ENCODE measurements at places on chromosomes 2 and 18.

- no peak for DNase-seq
Observed at GRCh38 chr2:99139003-99139402, 2.5 kb upstream of the C2orf15 start.

DNA sequence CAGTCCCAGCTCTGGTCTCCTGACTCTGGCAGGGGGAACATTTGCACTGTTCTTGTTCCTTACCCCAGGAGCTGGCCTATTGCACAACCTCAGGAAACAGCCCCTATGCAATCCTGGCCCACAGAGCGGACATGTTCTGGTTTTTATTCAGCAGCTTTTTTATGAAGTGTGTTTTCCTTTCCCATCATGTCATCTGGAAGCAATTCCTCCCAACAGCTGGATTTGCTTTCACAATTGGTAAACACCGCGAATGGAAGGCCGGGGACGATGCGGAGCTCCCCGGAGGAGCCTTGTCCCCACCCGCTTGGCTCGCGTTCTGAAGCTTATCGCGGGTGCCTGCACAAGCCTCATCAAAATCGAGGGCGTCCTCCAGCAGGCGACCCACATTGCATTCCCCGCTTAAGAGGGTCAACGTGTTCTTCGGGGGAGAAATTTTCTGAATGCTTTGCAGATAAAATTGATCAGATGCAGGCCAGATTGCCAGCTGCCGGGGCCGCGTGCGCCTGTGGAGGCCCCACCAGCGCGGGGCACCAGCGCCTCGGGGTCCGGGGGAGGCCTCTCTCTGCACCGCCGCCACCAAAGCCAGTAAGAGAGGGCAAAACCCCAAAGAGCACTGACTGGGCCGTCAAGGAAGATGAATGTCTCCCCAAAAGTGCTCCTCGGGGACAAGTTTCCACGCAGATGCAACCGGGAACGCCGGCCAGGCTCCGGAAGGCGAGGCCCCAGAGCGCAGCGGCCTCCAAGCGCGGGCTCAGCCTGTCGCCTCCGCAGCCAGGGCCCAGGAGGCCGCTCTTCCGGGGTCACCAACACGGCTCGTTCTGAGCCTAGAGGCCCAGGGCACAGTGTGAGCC is 60.3 kb upstream of the SP3 start:
- no peak for DNase-seq

DNA sequence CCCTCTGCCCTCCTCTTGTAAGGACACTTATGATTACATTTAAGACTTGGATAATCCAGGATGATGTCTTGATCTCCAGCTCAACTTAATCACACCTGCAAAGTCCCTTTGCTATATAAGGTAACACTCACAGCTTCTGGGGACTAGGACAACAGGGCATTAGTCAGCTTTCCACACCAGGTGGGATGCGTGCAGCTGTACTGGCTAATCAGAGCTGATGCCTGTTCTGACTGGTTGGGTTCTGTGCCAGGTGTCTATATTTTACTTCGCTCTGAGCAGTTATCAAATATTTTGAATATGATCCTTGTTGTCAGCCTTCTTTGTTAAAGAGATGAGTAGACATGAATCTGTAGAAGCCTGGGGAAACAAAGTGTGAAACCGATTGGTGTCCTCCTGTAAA is 115.5 kb upstream of the ATP8B1 start:
- no peak for DNase-seq

GRCh38 chr2:120439067-120439368 is 93.1 kb downstream of the INHBB start:
- DNase-seq, result no peak

GRCh38 chr18:23115683-23116096 is 19.6 kb upstream of the CABLES1 start:
- no peak for DNase-seq

DNA sequence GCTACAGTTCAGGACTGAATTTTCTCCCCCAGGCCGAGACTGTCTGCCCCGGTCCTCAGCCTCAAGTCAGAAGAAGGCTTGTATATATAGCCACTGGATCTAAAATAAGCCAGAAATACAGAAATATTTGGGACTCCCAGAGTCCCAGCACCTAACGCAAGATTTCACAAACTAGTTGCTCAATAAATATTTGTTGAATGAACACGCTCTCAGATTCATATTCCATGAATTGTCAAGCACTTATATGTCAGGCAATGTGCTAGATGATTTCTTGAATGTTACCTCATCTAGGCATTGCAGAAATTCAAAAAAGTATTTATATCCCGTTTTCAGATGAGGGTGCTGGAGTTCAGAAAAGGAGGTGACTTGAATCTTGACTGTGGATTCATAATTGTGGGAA is 163.7 kb upstream of the KLHL29 start:
- DNase-seq, result no peak

DNA sequence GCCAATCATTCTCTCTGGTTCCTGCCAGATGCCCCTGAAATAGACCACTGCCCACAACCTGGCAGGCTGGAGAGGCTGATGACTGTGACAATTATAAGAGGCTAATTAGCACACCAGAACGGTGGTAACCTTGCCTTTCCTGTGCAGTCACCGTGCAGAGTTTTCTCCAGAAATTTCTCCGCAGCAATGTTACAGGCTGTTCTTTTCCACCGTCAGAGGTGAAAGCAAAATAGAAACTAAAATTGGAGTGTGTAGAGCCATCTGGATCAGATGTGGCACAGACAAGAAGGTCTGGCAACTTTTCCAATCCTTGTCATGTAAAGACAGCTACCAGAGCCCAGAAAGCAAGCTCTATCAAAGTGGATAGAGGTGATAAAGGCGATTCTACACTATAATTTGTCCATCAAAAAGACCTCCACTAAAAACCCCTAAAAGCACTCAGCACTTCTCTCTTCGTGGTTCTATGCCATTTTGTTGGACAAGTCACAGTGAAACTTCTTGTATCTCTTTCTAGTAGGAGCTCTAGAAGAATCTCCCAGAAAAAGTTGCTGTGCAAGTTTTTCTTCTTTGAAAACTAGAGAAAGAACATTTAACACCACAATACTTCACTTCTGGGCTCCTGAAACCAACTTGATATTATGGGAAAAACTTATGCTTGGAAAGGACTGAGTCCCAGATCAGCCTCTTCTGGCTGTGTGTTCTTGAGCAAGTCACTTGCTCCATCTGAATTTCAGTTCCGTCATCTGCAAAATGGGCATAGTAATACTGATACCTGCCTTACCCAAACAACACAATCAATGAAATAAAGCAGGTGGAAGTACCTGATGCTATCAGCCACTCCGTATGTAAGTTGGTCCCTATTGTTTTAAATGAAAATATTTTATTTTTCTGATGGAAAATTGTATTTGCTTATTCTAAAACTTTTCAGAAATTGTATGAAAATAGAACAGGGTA is 295.6 kb upstream of the DLGAP1 start:
- DNase-seq, result no peak

DNA sequence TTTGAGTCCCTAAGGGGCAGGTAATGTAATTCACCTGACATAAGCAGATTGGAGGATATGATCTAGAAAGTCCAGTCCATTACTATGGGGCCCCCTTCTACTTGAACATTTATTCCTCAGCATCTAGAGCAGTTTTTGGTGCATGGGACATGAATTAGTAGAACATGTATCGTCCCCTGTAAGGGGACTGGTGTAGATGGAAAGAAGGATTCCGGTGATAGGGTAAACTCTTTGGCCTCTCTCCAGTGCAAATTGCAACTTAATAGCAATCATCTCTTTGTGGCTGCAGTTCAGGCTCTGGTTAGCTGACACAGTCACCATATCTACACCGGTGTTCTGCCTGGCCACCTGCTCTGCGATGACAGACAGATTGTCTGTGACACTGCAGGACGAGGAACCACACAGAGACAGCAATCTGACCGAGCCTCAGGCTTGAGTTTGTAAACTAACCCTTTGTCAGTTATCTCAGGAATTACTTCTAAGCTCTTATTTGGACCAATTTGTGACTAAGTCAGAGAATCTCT is 6.4 kb upstream of the SLC8A1 start:
- DNase-seq, result no peak

GRCh38 chr2:157858846-157859245 is 17.3 kb downstream of the ACVR1 start:
- DNase-seq, result no peak

DNA sequence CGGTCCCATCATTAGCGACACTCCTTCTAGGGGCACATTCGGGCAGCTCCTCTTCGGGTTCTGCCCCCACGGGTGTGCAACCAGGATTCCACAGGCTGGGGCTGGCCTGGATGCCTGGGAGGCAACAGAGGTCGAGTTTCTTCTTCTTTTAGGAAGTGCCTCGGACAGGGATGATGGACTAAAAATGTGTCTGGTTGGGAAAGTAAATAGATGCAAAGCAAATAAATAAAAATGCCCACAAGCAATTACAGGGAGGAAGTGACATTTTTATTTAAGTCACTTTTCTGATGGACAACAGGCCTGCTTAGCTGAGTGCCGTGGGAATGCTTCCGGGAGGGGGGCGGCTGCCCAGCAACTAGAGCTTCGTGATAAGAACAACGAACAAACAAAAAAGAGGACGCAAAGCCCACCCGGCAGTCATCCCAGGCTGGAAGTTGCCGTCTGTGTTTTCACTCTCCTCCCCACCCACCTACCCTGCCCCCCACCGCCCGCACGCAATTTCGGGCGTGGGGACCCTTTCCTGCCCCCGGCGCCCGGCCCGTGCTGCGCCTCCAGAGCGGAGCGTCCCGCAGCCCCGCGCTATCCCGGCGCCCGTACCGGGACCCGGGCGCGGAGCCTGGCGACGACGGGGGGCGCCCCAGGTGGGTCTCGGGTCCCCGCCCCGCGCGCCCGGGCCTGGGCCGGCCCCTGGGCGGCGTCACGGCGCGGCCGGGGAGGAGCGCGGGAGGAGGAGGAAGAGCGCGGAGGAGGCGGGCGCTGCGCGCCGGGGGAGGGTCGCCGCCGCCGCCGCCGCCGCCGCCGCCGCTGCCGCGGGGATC is 412 bp upstream of the NCK2 start:
- DNase-seq, result peak; percentile 68

DNA sequence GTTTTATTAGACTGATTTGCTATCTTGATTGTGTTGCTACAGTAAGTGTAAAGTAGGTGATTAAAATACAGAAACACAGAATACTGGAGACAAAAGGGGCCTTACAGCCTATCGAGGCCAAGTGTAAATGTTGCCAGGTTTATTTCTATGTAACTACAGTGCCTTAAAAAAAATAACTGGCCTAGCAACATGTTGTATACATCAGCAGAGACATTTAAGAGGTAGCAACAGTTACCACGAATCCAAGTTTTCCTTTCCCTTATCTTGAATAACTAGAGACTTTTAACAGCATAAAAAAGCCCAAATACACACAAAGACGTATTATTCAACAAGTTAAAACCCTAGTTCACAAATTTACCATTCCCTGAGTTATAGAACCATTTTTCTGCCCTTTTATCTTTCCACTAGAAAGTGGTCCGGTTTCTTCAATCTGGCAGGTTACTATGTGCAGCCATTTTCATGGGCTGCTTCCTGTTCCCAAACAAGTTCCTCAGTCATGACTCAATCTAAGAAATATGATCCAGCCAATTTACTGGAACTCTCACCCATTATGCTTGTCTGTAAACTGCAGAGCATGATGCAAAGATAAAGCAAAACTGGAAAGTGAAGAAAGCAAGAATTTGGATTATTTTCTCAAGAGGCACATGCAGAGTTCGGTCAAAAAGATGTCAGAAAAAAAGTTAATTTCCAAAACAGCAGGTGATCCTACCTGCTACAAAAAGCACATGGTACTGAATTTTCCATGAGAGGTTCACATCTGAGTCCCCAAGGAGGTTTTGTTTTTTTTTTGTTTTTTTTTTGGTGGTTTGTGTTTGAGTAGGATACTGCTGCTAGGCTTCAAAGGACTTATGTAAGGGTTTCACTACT is 22.2 kb downstream of the NFE2L2 start:
- DNase-seq, result no peak

DNA sequence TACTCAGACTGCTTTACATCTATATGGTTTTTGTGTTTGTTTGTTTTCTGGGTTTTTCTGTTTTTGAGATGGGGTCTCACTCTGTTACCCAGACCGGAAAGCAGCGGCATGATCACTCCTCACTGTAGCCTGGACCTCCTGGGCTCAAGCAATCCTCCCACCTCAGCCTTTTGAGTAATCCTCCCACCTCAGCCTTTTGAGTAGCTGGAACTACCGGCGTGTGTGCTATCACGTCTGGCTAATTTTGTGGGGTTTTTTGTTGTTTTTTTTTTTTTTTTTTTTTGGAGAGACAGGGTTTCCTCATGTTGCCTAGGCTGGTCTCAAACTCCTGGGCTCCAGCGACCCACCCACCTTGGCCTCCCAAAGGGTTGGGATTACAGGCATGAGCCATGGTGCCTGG is 9.1 kb downstream of the MAP3K2 start:
- no peak for DNase-seq

GRCh38 chr2:223058952-223059716 is 7.1 kb downstream of the KCNE4 start:
- DNase-seq, result no peak

GRCh38 chr2:47083005-47083404 is 72.1 kb downstream of the STPG4 start:
- DNase-seq, result no peak

DNA sequence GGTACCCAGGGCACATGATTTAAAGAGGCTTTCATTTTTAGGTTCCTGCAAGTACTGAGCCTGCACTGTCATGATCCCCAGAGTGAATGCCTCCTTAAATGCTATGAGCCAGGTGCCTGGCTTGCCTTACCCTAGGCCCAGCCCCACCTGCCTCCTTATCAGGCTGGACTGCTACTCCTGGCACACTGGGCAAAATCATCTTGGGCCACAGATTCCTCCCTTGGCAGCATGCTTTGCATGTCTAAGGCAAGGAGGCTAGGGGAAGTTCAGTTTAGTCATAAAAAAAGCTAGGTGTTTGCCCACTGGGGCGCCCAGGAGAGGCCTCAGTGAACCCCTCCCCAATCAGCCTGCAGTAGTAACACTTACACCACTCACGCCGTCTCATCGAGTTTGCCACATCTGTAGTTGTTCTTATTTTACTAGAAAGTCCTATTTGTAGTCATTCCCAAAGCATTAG is 45.1 kb downstream of the LBH start:
- DNase-seq, result no peak

DNA sequence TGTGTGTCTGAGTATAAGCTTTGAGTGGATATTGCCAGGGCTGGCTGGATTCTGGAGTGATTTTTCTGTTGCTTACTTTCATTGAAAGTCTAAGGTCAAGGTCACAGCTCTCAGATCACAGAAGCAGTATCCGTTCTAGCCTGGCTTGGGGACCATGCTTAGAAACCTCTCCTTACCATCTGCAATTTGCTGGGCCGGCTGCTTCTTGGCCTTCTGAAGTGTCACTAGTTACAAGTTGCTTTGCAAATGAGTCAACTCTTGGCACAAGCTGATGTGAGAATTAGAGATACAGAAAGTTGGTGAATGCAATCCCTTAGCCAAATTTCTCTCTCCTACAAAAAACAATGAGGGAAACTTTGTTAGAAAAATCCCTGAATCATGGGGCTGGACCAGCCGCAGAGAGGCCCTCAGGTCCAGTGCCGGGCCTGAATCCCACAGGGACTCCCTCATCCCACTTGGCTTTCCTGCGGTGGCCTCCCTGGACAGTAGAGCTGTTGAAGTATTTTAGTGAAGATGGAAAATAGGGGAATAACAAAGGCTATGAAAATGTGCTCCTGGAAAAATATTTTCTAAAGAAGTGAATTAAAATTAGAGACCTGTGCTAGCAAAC is 92.7 kb upstream of the CNGA3 start:
- DNase-seq, result no peak

Data from MM.1S (cell line).